Midbrain (tissue), 1 donor: ENCODE measurements at places on chromosomes 7 and 10.
A peak's percentile ranks its signal among the peaks of the same experiment; 100 is the strongest.

- no peak for DNase-seq
Measured at GRCh38 chr7:50610521-50611277, 45.5 kb upstream of the DDC start.

DNA sequence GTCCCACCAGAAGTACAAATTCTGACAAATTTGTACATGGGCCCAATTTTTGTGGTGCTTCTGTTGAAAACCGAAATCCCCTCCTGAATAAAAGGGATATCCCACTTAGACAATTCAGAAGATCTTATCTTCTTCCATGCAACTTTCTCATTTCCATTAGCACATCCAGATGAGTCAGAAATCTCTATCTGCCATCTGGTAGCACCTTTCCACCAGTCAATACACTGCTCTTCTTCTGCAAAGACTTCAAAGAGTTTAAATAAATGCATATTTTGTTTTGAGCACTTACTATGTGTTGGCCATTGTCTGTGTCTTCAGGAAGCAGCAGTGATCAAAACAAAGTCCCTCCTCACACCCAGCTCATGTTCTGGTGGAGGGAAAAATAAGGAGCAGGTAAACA lies 12.7 kb upstream of the KLF6 start:
- no peak for DNase-seq

GRCh38 chr10:31623466-31623865 lies 304.4 kb downstream of the ZEB1 start:
- no peak for DNase-seq

DNA sequence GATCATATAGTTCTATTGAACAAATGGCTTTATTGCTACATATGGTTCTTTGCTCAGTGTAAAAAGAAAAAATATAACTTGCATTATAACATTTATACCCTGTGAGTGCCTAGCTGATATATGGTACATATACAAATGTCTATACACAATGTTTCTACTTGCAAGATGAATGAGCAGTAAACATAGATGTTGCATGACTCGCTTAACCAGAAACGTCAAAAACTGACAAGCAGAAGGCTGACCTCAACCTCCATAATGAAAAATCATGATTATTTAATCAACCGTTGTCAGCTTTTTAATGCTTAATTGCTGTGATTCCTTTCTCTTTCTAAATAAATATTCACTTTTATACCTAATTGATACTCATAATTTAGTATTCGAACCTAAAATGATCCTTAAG lies 183.3 kb downstream of the PTN start:
- DNase-seq: no peak

DNA sequence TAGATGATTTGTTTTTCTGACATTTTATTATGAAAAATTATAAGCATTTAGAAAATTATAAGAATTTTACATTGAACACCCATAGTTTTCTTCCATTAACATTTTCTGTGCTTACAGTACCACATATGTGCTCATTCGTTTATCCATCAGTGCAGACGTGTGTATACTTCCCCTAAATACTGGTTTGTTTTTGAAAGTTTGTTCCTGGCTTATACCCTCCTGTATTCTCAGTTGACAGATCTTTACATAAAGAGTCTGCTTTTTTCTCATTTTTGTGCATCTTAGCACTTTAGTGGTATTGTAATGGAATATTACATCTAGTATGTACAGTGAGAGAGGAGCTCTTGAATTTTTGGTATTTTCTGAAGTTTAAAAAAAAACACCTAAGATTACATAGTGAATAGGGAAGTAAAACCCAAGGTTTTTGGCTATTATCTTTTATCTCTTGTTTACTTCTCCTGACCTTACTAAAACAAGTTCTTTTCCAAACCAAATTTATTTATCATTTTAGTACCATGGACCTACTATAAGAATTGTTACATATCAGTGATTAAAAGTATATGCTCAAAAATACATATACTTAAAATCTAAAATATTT lies 8.1 kb downstream of the DLD start:
- DNase-seq: no peak

GRCh38 chr10:103775776-103776175 lies 79.6 kb downstream of the SH3PXD2A start:
- DNase-seq: no peak

- DNase-seq: no peak
Measured at GRCh38 chr10:78224602-78225001, 190.9 kb downstream of the RPS24 start.

DNA sequence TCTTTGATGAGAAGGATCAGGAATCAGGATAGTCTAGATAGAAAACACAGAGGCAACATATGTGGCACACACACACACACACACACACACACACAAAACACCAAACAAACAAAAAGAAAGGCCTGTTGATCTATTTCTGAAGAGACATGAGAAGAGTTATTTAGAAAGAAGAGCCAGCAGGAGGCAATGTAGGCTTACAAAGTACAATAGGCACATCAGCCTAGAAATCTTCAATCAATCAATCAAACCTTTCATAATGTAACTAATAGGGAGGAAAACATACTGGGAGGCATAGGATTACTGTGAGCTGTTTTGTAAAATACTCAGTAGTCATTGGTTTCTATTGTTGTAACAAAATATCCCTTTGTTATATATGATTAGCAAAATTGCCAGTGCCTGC lies 47.3 kb upstream of the TES start:
- DNase-seq: no peak

- DNase-seq: no peak
Measured at GRCh38 chr7:2698581-2699288, 10.7 kb downstream of the AMZ1 start.

DNA sequence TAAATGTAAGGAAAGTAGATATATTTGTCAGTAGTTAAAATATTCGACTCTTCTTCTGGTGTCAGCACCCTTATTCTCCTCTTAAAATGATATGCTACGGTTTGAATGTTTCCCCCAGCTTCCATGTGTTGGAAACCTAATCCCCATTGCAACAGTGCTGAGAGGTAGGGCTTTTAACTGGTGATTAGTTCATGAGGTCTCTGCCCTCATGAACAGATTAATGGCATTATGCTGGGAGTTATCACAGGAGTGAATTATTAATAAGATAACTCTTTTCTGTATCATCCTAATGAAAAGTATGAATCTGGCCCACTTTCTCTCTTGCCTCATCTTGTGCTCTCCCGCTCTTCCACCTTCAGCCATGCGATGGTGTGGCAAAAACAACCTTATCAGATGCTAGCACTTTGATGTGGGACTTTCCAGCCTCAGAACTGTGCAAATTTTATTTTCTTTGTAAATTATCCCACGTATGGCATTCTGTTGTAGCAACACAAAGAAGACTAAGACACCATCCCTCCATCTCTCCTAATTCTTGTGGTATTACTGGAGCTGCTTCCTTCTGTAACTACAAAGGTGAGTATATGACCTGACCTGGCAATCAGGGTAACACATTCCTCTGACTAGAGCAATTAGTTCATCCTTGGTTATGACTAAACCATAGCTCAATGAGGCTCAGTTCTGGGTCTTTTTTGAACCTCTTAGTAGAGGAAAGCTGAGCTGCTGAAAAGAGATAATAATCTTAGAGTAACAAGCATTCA lies 171.1 kb upstream of the TMEM196 start:
- DNase-seq: no peak

DNA sequence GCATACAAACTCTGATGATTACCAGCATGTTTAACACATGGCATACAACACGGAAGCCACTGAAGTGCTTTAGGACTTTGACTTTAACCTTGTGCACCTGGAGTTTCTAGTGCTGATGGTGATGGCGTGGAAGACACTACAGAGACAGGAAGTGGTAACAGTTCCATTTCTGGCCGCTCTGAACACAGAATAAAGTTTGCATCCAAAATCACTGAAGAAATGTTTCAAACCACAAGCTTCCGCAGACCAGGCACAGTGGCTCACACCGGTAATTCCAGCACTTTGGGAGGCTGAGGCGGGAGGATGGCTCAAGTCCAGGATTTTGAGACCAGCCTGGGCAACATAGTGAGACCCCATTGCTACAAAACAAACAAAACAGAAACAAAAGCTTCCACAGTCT lies 40.3 kb upstream of the TNPO3 start:
- DNase-seq: no peak

DNA sequence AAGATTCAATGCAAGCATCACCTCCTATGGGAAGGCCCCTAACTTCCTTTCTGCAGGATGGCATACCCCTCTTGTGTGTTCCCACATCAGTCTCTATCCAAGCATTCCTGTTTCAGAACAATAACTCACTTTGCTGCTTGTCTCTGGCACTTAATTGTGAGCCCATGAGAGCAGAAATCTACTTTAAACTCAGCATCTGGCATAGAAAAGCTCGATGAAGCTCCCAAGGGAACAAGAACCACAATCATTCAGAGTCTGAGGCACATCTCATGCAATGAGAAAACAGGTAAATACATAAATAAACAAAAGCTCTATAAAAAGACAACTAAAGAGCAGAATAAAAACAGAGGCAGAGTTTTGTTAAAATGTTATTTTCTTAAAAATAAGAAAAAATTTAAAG lies 66.2 kb downstream of the VPS41 start:
- no peak for DNase-seq

GRCh38 chr10:94111367-94111766 lies 117.6 kb downstream of the PLCE1 start:
- DNase-seq: no peak

GRCh38 chr7:133428876-133429275 lies 176.0 kb downstream of the EXOC4 start:
- no peak for DNase-seq

GRCh38 chr7:44761207-44762161 lies 12.8 kb downstream of the ZMIZ2 start:
- no peak for DNase-seq

DNA sequence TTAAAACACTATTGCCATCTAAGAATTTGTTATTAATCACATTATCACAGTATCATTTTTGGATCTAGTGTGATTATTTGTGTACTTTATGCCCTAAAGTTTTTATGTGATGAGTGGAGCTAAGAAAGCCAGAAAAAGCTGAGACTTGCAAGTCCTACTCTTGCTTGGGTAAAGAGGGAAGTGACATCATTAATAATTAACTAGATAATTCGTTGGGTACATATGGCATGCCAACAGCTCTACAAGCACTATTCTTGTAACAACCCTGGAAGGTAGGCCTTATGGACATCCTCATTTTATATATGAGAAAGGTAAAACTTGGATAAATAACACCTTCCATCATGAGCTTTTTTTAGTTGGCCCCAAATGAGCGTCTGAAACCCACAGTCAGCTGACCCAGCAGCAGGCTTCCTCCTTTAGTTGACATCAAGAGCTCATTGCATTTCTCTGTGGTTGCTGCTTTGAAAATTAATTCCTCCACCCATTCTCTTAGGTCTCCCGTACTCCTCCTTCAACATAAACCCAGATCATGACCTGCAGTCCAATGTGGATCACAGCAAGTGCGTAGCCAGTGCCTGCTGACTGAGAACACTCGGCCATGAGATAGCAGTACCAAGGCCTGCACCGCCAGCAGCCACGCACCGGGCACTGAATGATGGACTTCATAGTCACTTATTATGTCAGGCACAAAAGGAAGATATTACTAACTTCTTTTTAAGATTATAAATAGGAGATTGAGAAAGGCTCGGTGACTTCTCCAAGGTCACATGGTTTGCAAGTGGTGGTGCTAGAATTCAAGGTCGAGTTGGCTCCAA lies 292.0 kb upstream of the AOAH start:
- no peak for DNase-seq

- DNase-seq: no peak
Measured at GRCh38 chr10:108031505-108031904, 867.0 kb upstream of the SORCS1 start.

DNA sequence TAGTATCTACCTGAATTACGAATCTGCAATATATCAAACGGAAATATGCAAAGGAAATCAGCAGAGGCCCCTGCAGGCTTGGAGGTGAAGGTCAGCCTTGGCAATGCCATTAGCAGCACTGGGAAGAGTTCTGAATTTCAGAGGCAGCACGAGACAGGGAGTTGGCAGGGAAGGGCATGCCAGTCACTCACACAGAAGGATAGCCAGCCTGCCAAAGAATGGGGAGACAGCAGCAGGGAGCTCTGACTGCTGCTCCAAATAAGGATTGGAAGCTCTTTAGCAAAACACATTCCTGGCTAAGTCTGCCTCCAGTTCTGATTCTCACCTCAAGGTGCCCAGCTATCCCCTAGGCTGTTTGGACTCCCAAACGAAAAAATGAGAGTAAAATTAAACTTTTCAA lies 188.0 kb downstream of the PDE1C start:
- DNase-seq: peak; percentile 28

DNA sequence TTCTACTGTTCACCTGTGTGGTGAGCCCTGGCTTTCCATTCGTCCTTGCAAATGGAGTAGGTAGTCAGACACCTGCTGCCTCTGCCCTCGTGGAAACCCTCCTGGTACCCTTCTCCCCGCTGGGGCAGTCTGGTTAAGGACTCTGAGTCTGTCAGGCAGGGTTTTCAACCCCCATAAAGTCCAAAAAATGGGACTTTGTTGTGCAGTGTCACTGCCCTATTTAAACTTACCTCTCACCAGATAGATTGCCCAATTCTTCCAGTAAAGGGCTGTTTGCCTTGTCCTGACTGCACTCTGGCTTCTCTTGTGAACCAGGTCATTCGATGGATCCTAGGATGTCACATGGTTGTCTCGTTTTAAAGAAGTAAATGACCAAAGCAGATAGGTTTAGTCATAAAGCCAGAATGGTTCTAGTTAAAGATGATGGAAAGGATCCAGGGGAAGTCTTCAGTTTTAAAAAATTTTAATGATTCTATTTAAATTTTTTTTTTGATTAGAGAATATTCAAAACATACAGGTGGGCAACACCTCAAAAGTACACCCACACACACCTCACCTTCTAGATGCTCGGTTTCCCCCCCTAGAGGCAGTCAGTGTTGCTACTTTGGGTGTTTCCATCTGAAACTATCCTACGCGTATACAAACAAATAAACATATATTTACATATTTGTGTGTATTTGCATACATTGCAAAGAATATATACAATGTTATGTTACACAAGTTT lies 22.0 kb downstream of the TMEM176B start:
- no peak for DNase-seq

- no peak for DNase-seq
Measured at GRCh38 chr7:139561-140243, 52.7 kb upstream of the FAM20C start.

DNA sequence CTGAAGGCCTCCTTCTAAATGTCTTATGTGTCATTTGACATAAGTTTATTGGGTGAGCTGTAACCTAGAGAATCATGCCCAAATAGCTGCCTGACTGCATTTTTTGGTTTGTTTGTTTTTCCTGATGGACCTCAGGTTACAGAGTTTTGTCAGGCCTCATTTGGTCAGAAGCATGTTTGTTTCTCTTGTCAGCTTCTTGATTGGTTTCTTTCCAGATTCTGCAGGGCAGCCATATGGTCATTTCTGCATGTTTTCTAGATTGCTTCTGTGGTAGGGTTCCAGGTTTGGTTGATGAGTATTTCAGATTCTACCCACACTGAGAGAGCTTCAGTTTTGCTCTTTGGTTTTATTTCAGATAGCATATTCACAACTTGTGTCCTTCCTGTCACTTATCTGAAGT lies 28.0 kb downstream of the GLCCI1 start:
- no peak for DNase-seq

- no peak for DNase-seq
Measured at GRCh38 chr7:81534446-81534845, 235.4 kb downstream of the HGF start.

- no peak for DNase-seq
Measured at GRCh38 chr7:104196161-104196560, 11.7 kb downstream of the ORC5 start.

GRCh38 chr7:53383131-53383530 lies 347.7 kb downstream of the POM121L12 start:
- no peak for DNase-seq

- DNase-seq: no peak
Measured at GRCh38 chr7:133948588-133948987, 178.6 kb upstream of the LRGUK start.
